ENCODE measurements at places on chromosomes 4 and X.

DNA sequence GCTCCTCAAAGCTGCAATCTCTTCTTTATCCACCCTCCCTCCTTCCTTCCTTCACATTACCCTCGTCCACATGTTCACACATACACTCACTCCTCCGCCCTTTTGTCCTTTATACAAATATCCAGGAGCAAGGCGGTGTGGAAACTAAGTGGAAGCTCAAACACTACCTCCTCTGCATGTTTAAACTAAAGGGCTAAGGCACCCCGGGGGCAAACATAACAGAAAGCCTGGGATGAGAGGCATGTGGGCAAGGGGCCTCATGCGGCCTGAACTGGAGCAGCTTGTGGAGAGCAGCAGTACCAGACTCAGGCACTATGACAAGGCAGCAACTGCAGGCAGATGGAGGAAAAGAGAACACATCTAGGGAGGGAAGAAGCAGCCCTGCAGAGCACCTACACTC, 9.5 kb downstream of the MAB21L2 start:
- no peak for DNase-seq

GRCh38 chrX:119753639-119754257, 4.6 kb upstream of the SOWAHD start:
- no peak for DNase-seq

DNA sequence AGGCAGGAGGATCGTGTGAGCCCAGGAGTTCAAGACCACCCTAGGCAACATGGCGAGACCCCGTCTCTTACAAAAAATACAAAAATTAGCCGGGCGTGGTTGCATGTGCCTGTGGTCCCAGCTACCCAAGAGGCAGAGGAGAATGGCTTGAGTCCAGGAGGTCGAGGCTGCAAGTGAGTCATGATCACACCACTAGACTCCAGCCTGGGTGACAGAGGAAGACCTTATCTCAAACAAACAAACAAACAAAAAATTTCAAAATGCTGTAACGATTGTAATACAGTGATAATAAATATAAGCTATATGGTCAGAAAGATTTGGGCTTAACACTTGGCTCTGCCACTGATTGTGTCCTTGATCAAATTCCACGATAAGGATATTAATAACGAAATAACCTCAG, 24.2 kb downstream of the SLC25A4 start:
- no peak for DNase-seq

DNA sequence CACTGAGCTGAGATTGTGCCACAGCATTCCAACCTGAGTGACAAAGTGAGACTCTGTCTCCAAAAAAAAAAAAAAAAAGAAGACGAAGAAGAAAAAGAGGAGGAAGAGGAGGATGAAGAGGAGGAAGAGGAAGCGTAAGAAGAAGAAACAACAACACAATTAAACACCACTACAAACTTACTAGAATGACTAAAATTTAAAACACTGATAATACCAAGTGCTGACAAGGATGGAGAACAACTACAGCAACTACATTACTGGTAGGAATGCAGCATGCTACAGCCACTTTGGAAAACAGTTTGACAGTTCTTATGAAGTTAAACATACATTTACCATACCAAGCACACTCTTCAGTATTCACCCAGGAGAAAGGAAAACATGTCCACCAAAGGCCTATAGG, 24.1 kb downstream of the LRBA start:
- DNase-seq, result no peak

- no peak for DNase-seq
Observed at GRCh38 chrX:118538386-118538785, 42.8 kb downstream of the DOCK11 start.

DNA sequence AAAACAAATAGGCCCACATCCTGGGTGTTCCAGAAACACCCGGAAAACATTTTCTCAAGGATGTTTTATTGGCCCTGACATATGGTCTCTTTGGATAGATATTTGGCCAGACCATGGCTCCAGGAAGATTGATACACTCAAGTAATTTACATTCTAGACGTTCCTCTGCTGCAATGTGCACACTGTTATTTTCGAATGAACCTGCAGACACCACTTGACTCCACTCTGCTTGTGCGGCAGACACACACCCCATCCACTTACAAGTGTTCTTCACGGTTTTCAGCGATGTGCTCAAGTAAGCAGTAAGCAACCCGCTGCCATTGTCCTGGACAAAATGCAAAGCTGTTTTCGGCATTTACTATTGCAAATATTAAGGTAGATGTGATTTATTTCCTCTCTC, 12.0 kb upstream of the GPM6A start:
- no peak for DNase-seq

DNA sequence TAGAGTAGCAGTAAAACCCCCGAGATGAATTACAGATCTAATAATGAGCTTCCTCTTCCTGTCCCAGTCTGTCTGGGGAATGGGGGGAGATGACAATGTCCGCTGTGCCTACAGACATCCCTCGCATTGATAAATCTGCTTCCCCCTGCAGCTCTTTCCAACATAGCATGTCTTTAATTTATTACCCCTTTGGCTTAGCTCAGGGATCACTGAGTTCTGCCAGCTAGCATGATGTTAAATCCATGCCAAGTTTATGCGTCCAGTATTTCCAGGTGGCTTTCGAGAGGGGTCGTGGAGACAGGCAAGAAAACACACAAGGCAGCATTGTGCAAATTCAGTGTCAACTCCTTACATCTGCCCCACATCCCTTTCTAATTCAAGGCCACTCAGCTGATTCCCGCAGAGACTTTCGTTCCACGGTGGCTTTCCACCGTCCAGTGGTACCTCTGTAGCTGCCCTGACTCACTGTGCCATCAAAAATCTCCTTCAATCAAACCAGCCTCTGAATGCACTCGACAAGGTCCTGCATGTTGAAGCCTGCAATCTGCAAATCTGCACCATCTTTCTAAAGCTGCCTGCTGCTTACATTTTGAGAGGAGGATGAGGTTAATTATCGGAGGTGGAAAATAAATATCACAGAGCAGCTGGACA, 75.1 kb downstream of the MXRA5 start:
- DNase-seq, result no peak

DNA sequence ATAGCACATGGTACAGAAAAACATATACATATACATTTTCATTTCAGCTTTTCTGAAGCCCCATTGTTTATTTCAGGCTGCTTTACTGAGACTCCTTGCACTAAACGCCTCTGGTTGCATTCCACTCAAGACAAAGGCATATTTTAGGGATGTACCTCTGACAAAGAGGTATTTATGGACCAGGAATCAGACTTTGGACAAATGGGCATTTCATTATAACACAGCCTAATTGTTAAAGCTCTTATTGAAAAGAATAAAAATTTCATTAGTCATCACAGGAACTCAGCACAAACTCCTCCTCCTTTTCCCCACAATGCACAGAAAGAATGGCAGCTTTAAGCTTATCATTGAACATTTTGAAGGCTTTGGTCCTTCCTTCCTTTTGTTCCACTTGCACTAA, 62.9 kb upstream of the UGT8 start:
- DNase-seq, result no peak

DNA sequence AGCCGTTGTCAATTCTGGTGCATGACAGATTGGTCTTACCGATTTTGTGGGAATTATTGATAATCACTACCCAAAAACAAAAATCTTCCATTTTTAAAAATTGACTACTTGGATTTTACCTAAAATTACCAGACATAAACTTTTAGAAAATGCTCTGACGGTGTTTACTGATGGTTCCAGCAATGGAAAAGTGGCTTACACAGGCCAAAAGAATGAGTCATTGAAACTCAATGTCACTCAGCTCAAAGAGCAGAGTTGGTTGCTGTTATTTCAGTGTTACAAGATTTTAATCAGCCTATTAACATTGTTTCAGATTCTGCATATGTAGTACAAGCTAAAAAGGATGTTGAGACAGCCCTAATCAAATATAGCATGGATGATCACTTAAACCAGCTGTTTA, 23.0 kb upstream of the UGT2B17 start:
- no peak for DNase-seq

DNA sequence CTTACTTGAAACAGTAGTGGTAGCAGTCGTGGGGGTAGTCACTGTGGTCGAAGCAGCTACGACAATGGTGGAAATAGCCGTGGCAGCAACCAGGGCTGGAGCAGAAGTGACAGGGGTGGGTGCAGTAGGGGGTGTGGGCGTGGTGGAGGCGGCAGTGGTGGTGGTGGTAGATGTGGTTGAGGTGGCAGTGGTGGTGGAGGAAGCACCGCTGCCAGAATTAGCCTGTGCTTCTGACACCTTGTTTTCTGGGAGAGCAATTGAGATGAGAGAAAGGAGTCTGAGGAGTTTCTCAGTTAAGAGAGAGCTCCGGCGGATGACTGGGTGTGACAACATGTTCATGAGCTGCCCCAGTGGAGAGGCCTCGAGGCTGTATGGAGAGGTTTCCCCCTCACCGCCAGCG, 113.5 kb upstream of the HSD17B10 start:
- DNase-seq, result no peak

DNA sequence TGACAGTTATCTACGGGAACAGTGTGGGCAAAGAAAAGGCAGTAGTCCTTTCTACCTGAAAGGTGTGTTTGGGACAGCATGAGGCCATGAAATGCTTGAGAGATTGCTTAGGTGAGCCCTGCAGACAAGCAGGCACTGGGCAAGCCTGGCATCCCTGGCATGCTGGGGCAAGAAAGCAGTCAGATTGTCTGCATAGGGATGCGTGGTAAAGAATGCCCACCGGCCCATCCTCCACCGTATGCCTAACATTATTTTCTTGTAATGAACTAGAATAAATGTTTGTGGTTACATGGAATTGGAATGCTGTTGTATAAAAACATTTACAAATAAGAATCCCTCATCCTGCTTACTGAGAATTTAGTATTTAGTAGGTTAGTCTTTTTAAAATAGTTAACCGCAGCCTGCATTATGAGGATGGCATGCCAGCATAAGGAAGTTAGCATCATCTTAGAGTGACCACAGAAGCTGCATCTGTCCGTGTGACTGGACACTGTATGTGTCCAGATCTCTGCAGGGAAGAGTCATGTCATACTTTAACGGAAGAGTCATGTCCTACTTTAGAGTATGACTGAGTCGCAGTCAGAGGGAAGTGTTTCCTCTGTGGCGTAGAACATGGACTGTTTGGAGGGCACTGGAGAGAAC, 18.9 kb downstream of the ZBTB49 start:
- DNase-seq, result no peak

DNA sequence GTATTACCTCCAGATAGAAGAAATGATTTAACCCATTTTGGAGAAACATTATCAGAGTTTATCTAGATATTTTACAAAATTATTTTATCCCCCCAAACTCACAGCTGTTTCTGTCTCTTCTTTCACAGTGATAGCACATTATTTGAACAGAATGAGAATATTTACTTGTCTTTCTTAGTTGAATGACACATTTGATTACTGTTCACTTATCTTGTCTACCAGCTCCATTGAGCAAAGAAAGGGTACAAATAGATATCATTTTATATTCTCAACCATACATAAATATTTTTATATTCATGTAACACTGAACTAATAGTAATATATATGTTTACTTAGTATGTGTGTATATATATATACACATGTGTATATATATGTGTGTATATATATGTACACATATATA, 364.2 kb downstream of the GALNTL6 start:
- no peak for DNase-seq

GRCh38 chr4:16157609-16158503, 68.4 kb downstream of the TAPT1 start:
- no peak for DNase-seq

DNA sequence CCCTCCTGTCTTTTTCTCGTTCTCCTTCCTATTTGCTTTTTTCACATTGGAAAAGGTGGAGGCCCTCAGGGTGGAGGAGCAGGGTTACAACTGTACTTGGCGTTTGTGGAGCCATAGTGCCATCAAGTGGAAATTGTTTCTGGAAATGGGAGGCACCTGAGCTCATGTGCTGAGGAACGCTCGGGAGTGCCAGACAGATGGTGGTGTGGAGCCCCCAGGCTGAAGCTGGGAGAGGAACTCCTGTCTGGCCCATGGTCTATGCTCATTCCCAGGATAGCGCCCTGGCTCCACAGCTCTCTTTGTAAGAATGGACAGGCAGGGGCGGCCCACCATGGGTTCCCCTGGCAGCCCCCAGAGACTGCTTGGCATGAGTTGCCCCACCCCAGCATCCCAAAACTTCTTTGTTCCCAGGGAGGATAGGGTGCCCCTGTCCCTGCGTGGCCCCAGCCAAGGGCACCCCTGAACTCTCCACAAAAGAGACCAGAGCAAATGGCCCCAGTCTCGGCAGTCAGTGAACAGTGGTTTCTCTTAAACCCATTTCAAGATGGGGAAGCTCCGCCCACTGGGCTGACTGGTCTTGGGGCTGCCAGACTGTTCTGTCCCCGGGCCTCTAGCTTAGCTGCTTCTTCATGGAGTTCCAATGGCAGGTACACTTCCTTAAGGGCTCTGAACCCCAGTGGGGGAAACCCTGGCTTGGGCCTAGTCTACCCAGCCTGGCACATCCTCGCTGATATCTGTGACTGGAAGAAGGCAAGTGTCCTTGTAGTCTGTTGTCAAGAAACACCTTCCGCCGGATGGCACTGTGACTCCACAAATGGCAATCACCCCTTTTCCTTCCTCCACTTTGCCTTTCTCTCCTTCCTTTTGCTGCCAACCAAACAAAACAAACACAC, 70.1 kb downstream of the NBDY start:
- DNase-seq, result no peak

DNA sequence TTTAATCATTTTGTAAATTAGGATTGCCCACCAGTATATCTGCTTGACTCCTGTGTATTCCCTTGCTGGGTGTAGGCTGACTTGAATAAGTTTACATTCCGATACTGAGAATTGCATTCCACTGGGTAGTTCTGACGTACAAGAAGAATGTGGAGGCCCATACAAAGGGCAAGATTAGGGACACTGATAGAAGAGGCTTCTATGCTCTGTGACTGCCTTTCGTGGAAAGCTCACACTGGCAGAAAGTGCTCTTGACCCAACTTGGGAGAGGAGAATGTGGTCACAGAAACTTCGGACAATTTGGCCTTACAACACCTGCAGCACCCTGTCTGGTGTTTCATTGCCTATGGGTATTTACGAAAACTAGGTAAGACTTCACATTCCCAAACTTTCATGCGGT, 126.3 kb downstream of the RAPGEF2 start:
- DNase-seq, result no peak

GRCh38 chr4:185532293-185532692, 3.0 kb downstream of the PDLIM3 start:
- no peak for DNase-seq

GRCh38 chr4:40292313-40292759, 42.8 kb upstream of the CHRNA9 start:
- DNase-seq, result no peak

DNA sequence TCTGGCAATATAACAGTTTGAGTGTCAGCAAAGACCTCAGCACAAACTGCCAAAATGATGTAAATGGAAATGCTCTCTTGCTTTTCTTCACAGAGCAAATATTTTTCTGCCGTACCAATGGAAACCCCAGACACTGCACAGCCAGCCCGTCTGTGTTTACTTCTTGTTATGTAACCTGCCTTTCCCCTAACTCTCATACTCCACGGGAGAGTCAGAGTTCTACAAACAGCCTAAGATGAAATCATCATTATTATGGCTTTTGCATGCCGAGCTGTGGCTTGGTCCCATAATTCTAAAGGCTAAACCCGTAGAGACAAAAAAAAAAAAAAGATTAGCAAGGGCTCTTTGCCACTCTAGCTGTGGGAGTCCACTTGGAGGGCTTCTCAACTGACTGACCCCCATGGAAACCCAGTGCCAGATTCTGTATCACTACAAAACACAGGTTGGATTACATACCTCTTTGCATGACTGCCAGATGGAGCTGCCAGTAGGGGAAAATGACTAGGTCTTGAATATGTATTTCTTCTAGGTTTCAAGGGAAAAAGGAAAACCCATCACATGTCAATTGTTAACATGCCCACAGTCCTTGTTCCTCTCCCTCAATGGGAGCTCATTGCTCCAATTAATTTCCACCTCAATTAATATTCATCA, 197.2 kb upstream of the CNKSR2 start:
- no peak for DNase-seq

GRCh38 chr4:123953566-123953965, 557.0 kb downstream of the SPRY1 start:
- DNase-seq, result no peak
